ENCODE measurements at places on chromosomes 7 and 10.

GRCh38 chr7:77226357-77226839 is 26.8 kb upstream of the FGL2 start:
- no peak for DNase-seq

DNA sequence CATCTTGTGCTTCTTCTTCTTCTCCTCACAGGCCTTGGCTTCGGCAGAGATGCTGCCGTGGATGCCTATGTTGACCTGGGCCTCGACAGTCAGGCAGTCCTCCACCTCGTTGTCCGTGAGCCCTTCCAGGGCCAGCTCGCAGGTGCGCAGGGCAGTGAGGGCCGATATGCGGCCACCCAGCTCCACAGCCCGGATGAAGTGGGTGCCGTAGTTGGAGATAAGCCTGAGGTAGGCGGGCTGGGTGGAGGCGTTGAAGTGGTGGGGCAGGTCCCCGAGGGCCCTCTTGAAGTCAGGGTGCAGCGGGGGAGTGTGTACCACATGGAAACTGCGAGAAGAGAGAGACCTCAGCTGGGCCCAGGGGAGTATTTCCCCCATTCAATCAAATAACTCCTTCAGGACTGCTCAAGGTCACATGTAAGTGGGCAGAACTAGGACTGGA is 3.7 kb downstream of the PRF1 start:
- no peak for DNase-seq

GRCh38 chr7:115293628-115294240 is 371.8 kb downstream of the MDFIC start:
- DNase-seq = no peak

DNA sequence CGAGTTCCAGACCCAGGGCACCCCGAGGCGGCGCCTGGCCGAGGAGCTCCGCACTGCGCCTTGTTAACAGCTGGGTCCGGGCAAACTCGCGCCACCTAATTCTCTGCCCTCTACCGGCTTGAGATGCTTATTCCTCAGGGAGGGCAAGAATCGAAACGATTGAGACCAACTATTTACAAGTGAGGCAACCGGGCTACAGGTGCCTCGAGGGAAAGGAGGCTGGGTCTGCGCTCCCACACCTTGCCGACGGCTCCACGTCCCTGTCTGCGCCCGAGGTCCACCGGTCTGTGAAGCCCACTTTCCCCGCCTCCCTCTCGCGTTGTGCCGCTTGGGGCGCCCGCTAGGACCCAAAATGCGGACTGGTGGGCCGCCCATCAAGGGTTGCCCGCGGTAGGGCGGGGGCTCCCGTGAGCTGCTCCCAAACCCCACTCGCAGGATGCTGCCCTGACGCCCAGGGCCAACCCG is 527 bp downstream of the AKR1B1 start:
- DNase-seq = peak; percentile 42

DNA sequence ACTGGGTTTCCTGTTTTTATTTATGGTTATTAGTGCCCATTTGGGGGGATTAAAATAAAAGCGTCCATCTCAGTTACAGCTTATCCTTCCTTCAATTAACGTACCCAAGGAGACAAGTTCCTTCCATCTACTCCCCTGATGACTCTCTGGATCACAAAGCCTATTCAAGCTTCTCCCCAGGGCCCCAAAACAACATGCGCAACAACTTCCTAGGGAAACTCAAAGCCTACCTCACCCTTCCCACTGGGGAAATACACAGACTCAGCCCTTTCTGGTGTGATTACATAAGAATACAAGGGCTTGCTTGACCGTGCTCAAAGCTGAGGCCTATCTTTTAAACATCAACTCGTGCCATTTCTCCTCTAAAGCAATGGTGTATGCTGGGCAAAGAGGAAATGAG is 112.4 kb downstream of the CDK6 start:
- no peak for DNase-seq

DNA sequence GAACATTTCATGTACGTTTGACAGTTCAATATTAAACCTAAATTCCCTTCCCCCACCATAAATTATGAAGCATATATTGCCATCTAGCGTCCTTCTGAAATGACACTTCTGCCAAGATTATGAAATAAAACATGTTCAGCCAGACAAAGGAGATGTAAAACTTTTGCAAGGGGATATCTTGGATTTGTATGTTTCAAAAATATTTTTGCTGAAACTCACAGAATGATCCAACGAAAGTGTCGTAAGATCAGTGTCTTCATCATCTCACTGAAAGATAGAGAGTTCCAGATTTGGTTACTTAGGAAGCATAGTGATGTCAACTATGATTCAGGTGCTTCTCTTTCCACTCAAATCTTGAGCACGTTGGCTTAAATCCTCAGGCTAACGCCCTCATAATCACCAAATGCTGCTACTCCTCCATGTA is 904.3 kb downstream of the XPNPEP1 start:
- DNase-seq = no peak

DNA sequence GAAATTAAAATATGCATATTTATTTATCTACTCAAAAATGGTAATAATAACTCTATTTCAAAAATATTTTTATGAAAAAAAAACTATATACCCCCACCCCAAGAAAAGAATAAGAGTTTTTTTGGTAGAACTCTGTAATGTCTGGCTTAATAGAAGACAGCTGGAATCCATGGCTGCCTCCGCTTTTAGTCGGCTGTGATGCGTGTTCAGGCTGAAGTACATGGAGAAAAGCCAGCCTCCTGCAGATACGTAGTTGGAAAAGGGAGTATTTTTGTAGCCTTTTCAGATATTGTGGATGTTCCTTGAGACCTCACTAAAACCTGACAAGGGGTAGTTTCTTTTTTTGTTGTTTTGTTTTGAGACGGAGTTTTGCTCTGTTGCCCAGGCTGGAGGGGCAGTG is 10.0 kb downstream of the FOXK1 start:
- DNase-seq = no peak

- DNase-seq = no peak
Observed at GRCh38 chr10:126131341-126131740, 235.0 kb downstream of the FANK1 start.

DNA sequence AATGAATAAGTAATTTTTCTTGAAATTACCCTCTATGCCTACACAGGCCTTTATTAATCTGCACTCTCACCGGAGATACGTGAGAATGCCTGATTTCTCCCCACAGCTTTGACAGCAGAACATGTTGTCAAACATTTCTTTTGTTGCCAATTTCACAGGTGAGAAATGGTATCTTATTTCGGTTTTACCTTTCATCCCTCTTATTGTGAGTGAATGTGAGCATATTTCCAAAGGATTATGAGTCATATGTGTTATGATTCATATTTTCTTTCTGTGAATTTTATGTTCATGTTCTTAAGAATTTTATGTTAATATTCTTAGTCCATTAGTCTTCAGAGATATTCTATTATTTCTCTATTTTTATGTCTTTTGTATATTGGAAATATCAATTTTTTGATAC is 965.1 kb downstream of the CCSER2 start:
- DNase-seq = no peak
